ENCODE measurements at places on chromosomes 4 and X.

DNA sequence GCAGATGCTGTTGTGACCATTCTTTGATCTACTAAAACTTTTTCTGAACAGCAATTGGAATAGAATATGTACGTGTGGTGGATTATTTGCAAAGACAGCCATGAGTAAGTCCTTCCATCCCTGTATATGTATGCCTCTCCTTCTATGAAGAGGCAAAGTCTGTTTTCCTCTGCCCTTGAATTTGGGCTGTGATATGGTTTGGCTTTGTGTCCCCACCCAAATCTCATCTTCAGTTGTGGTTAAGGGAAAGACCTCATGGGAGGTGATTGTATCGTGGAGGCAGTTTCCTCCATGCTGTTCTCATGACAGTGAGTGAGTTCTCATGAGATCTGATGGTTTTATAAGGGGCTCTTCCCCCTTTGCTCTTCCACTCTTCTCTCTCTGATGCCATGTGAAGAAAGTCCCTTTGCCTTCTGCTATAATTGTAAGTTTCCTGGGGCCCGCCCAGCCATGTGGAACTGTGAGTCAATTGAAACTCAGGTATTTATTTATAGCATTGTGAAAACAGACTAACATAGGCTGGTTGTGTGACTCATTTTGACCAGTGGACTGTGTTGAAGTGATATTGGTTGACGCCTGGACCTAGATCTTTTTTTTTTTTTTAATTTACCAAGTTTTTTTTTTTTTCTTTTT lies 108.3 kb upstream of the CAMK2D start:
- no peaks in the 10 kb centered on the region for H3K27me3 ChIP-seq
- DNase-seq, result no peak
- H3K4me1 ChIP-seq, result peaks cover 3% of the 10 kb centered on the region
- no peak overlapping the region for H3K27ac ChIP-seq
- no peak overlapping the region for H3K4me3 ChIP-seq

GRCh38 chr4:127632420-127633403 lies at the start of gene INTU:
Gene INTU (plus strand): TSS chr4:127632957. CDS start chr4:127633035, 78 bp downstream.
- no peak within 1 kb of the TSS for H3K27ac ChIP-seq
- peak within 1 kb of the TSS; percentile 84 for H3K4me3 ChIP-seq
- DNase-seq, result no peak
- H3K36me3 ChIP-seq, result no peaks in the 10 kb centered on the region
- H3K27me3 ChIP-seq, result peaks cover 55% of the 10 kb centered on the region
- H3K4me1 ChIP-seq, result peaks cover 10% of the 10 kb centered on the region

DNA sequence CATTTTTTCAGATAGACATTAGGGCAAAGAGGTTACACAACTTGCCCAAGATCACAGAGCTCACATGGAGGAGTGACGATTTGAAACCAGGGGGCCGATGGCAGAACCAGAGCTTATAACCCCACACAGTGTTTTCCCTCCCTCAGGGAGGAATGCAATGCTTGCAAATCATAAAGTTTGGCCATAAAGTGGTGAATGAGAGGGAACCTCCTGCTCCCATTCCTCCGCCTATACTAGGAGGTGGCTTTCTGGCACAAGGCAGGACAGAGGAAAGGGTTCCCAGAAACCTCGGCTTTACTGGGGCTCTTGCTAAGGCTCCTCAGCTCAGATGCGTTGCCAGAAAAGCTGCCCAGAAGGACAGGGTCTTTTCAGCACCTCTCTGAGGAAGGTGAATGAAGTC lies 19.3 kb downstream of the TMEM154 start:
- DNase-seq, result no peak
- no peaks in the 10 kb centered on the region for H3K36me3 ChIP-seq
- no peaks in the 10 kb centered on the region for H3K27me3 ChIP-seq
- peaks cover 24% of the 10 kb centered on the region for H3K4me1 ChIP-seq

DNA sequence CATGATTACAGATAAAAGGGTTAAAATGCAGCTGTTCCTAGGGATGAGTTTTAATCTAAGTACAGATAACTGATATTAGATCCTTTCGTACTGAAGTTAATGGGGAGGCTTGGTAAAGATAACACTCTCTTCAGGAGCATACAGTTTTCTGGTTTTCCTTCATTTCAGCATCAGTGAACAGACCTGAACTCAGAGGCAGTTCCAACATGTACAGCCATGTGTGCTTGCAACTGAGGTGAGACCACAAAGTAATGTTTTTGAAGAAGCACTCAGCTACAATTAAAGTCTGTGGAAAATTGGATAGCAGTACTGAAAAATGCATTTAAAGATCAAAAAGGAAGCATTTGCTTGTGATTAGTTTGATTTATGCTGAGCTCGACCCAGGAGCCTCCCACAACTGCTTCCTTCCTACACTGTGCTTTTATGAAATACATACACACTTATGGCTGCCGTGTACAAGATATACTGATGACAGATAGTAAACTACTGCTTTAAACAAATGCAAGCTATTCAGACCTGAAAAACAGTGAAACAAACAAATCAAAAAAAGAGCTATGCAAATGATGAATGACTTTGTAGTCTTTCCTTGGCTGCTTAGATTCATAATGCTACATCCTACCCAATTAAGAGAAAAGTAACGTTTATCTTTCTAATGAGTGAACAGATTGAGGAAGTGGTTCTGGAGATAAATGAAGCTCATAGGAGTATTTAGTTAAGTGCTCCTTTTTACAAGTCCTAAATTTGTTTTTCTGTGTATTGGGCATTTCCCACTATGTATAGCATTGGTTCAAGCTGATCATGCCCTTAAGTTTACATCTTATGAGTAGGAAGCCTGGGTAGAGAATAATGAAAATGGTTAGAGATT lies 68.4 kb downstream of the PDLIM5 start:
- no peak overlapping the region for H3K27ac ChIP-seq
- H3K36me3 ChIP-seq, result no peaks in the 10 kb centered on the region
- peaks cover 16% of the 10 kb centered on the region for H3K4me1 ChIP-seq
- DNase-seq, result no peak
- no peak overlapping the region for H3K4me3 ChIP-seq

DNA sequence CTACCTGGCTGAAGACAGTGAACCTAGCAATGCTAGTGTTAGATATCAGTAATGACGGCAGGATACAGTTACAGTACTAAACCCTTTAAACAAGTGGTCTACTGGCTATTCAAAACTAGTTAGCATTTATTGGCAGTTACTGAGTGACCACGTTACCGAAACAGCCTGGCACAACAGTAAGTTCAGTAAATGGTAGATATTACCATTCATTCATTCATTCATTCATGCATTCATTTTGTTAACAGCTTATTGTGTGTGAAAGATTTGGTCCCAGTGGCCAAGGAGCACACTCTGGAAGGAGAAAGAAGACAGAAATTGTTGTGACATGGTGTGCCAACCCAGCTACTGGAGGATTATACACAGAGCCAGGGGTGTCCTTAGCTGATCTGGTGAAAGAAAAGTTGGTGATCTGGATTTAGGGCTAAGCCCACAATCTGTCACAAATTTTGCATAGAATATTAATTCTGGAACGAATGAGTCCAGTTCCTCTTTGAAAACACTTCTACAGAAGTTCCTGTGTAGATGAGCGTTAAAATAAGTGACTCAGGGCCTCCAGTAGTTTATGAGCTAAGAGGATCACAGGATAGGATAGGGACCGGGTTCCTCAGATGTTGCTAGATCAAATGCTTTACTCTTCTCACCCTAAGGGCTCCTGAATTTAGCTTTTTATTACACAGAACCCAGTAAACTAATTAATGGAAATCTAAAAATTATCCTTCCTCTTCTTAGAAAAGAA lies 179.1 kb downstream of the CBR4 start:
- H3K36me3 ChIP-seq, result peaks cover 2% of the 10 kb centered on the region
- peaks cover 10% of the 10 kb centered on the region for H3K4me1 ChIP-seq
- DNase-seq, result no peak
- peak overlapping the region; percentile 6 for H3K27ac ChIP-seq

DNA sequence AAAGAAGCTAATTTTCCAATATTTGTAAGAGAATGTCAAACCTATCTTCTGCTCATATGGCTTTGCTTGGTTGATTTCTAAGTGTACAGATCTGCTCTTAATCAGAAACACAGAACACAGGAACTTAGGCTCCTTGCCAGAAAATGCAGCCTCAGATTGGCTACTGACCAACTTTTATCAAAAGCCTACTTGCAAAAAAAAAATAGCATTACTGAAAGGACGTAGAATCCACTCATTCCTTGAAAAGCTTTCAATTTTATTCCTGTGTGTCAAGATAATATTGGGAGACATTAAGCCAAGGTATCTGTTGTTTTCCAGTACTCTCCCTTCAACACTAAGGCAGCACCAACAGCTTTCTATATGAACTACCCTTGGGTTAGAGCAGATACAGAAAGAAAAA lies 127.6 kb upstream of the INTU start:
- H3K27ac ChIP-seq, result no peak overlapping the region
- no peaks in the 10 kb centered on the region for H3K4me1 ChIP-seq
- DNase-seq, result no peak
- H3K27me3 ChIP-seq, result peaks cover 6% of the 10 kb centered on the region
- no peak overlapping the region for H3K4me3 ChIP-seq

- no peak for DNase-seq
- no peak overlapping the region for H3K4me3 ChIP-seq
- H3K27me3 ChIP-seq, result no peaks in the 10 kb centered on the region
- no peaks in the 10 kb centered on the region for H3K36me3 ChIP-seq
Measured at GRCh38 chrX:10533696-10534365, 86.6 kb downstream of the MID1 start.

GRCh38 chr4:82666970-82667665 lies 105.3 kb upstream of the TMEM150C start:
- H3K36me3 ChIP-seq, result no peaks in the 10 kb centered on the region

DNA sequence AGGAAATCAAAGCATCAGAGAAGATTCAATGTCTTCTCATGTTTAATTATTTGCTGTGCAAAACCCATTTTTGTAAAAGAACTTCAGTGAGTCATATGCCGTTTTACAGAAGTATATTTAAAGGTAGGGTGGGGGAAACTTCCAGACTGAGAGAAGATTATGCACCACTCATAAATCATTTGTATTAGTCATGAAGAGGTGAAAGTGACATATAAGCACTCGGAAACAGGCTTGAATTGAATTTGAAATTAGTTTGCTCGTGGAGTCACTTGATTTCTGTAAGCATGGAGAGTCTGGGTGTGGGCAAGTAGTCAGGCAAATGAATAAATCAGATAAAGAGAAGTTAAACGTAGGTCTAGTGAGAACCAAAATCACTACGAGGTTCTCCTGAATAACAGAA lies 335.1 kb downstream of the ANK2 start:
- H3K4me1 ChIP-seq, result peaks cover 4% of the 10 kb centered on the region
- no peak overlapping the region for H3K4me3 ChIP-seq
- no peak overlapping the region for H3K27ac ChIP-seq
- peaks cover 35% of the 10 kb centered on the region for H3K27me3 ChIP-seq
- peaks cover 5% of the 10 kb centered on the region for H3K36me3 ChIP-seq
- DNase-seq, result no peak

DNA sequence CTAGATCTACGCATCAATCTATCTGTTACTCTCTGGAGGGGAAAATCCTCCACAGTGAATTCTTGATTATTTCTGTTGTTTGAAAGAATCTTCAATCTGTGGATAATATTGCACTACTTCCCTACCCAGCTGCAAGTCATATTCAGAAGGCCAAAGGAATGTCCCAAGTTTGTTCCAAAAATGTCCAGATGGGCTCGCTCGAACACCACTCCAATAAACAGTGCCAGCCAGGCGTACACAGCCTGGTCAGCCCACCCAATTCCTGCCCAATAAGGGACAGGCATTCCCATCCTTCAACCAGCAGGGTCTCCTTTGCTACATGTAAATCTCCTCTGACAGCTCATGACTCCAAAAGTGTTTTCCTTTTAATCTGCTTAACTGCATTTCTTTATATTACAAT lies 80.7 kb upstream of the GPM6B start:
- no peak for DNase-seq
- H3K27ac ChIP-seq, result no peak overlapping the region
- no peak overlapping the region for H3K4me3 ChIP-seq

DNA sequence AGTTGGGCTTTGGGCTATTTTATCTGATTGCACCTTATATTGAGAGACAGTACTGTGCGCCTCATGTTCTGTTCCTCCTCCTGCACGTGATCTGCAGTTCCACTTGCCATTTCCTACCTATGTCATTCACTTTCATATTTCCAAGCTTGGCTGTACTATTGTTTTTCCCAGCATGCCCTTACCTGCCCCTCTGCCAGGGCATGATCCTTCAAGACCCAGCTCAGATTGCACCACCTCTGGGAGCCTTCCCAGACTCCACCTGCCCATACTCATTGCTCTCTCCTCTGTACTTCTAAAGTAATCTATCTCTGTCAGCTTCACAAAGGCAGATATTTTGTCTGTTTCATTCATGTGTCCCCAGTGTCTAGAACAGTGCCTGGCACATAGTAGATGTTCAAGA lies 11.6 kb downstream of the SLC25A5 start:
- H3K4me3 ChIP-seq, result no peak overlapping the region
- no peak overlapping the region for H3K27ac ChIP-seq
- peaks cover 2% of the 10 kb centered on the region for H3K4me1 ChIP-seq
- DNase-seq, result no peak

- no peak for DNase-seq
- H3K27me3 ChIP-seq, result no peaks in the 10 kb centered on the region
- H3K36me3 ChIP-seq, result no peaks in the 10 kb centered on the region
Measured at GRCh38 chr4:145507636-145508035, 26.0 kb downstream of the SMAD1 start.

DNA sequence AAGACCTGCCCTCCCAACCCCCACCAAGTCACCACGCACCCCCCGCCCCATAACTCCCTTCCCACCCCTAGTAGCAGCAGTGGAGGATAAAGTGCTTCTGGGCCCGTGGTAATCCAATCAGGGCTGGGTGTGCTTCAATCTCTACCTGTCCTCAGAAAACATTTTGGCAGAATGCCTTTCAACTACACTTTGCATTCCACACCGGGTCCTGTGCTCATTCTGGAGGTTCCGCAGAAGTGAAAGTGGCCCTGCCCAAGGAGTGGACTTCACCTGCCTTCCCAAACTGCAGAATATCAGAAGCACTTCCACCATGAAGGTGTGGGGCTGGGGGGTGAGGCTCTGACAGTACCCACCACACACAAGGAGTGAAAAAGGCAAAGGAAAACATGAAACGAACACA lies 322.3 kb downstream of the DHX15 start:
- no peak overlapping the region for H3K4me3 ChIP-seq
- no peaks in the 10 kb centered on the region for H3K4me1 ChIP-seq
- H3K27me3 ChIP-seq, result no peaks in the 10 kb centered on the region
- H3K27ac ChIP-seq, result no peak overlapping the region

DNA sequence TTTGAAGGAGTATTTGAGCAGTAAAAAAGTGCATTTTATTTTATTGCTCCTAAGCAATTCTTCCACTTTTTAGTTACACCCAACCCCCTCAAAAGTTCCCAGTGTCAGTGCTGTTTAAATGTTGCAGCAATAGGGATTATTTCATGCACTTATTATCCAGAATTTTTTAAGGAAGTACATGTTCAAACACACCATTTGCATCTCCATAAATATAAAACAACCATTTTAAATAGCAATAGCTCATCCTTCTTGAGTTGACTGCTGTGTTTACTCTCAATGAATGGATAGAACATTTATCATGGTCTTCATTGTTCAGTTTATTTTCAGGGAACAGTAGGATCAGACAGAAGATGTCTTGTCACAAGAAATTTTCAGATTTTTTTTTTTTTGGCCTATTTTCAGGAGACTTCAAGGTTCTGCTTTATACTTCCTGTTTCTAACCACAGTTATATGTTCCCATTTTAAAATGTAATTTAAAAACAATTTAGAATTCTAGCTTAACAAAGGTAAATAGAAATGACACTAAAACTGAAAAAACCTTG lies 171.9 kb downstream of the TMA16 start:
- H3K27ac ChIP-seq, result peak overlapping the region; percentile 85
- H3K27me3 ChIP-seq, result no peaks in the 10 kb centered on the region
- H3K4me1 ChIP-seq, result peaks cover 39% of the 10 kb centered on the region
- H3K36me3 ChIP-seq, result peaks cover 2% of the 10 kb centered on the region

GRCh38 chrX:114959729-114960128 lies 57.7 kb downstream of the IL13RA2 start:
- no peak overlapping the region for H3K27ac ChIP-seq
- H3K4me1 ChIP-seq, result no peaks in the 10 kb centered on the region
- H3K4me3 ChIP-seq, result no peak overlapping the region
